Thyroid gland (tissue), 4 donors: ENCODE measurements at places on chromosomes 12 and 14.
A peak's percentile ranks its signal among the peaks of the same experiment; 100 is the strongest.

- no peak for DNase-seq
These were observed 1638.1 kb upstream of the SEL1L start for GRCh38 chr14:83171761-83172160.

GRCh38 chr12:88362439-88362838 is 217.8 kb downstream of the KITLG start:
- DNase-seq, result no peak

GRCh38 chr14:69275331-69275730 is 15.4 kb downstream of the GALNT16 start:
- no peak for DNase-seq

- no peak for DNase-seq
These were observed 92.6 kb downstream of the ITPR2 start for GRCh38 chr12:26740348-26740747.

- DNase-seq, result no peak
These were observed 26.1 kb downstream of the PTHLH start for GRCh38 chr12:27946421-27946820.

DNA sequence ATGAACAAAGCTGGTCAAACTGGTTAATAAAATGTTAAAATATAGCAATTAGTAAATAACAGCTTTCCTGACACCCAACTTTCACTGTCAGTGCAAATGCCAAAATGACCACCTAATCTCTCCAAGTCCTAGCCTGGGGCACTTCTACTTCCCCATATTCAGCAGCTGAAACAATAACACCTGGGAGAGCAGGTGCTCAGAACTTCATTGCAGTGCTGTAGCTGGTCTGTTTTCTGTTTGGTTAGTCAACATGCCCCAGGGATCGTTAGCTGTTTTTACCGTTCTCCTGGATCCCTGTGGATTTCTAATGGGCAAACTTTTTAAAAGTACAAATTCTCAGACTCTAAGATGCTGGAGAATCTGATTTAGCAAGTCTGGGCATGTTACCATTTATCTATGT is 759.7 kb downstream of the GALC start:
- DNase-seq, result no peak

DNA sequence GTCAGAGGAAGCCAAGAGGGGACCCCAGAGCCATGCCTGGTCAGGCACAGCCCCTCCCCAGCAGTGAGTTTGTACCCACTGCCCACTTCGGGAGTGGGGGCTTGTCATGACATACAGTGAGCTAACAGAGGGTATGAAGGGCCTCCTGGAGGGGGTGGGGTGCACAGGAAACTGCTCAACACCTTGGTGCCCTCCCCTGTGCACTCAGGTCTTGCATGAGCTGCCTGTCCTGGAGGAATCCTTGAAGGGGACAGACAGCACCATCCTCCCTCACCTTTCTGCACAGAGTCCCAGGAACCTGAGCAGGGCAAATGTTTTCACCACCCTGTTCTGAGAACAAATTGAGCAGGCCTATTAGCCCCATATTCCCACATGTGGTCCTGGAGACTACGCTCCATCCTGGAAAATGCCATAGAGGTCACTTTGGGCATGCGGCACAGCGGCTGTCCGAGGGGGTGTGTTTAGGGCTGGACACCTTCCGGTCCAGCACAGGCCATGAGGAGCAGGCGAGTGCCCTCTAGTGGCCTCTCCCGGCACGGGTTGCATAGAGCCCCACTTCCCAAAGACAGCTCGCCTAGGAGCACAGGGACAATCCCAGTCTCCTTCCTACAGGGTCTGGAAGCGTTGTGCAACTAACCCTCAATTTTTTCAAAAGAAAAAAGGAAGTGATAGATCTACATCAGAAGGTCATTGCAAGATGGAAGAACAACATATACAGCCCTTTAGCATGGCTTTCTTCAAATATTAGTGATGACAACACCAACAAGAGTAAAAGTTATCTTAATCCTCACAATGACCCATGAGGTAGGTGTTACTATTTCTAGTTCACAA is 31.9 kb upstream of the ZFP36L1 start:
- DNase-seq, result peak; percentile 90

DNA sequence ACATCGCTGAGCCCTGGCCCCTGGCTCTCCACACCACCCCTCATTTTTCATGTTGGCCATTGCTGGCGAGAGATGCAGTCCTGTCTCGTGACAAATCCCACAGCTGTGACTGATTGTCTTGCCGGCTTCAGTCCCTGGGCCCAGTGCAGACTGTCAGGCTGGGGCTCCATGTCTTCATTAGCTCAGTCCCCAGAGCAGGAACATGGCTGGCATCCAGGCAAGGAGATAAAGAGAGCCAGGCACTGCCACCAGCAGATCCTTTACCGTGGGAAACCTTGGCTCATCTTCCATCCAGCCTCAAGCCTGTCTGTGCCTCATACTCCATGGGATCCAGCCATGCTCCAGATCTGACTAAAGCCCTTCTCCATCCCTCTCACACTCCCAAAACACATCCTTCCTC is 284.7 kb upstream of the FKBP4 start:
- DNase-seq, result no peak

GRCh38 chr12:3518902-3519301 is 27.9 kb downstream of the PRMT8 start:
- DNase-seq, result no peak

DNA sequence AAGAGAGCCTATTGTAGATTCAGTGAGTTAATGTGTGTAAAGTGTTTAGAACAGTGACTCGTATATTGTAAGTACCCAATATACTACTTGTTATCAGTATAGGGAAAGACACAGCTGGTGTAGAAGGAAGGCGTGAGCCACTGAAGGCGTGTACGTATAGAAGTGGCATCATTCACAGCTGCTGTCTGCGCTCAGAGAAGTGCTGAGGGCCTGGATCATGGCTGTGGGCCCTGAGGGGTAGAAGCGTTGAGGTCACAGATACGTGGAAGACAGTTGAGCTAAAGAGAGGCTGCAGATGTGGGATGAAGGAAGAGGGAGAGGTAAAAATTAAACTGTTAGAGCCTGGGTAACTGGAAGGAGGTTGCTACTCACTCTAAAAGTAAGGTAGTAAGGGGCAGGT is 5.9 kb downstream of the C12orf75 start:
- DNase-seq, result no peak

DNA sequence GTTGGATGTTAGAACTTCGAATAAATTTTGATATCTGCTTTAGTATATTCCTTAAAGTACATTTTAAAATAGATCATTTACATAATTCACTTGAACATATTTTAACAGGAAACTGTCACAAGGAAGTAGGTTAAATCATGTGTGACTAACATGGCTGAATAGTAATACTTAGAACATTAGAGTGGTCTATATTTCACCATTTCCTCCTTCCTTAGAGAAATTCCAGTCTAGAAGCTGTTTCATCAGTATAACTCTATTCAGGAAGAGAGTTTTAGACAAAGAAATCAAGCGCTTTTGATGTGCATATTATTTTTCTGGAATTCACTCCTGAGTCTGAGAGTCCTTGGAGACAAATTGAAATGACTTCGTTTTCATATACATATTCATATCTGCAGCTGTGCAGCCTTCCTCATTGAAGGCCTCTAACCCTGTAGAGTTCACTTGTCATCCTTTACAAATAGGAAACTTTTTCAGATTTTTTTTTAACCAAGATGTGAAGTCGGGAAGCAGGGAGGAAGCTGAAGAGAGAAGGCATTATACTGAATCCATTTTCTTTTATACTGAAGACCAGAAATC is 28.4 kb downstream of the IRAK3 start:
- no peak for DNase-seq

DNA sequence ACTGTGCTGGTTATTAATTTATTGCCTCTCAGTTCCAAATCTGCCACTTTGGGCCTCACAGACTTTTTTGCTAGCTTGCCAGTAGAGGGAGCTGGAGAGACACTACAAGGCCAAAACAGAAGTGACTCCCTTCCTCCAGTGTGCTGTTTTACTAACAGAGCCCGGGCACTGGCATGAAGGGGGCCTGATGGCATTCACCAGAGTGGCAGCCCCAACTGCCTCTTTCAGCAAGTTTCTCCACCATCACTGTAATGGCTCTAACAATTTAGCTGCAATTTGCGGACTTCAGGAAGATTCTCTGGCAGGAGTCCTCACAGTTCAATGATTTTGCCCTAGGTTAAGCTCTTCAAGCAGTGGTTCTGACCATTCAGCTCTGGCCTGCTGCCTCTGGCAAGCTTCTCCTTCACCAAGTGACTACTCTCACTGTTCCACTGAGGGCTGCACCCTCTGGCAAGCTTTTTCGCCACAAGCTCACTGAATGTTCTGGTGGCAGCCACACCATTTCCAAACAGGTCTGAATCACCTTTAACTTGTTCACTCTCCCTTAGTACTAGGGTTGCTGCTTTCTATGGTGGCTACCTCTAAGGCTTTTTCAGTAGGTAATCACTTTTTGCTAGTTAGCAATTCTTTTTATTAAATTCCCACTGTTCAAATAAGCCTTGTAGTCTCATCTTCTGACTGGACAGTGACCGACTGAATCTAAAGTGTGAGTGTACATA is 104.9 kb downstream of the ZC3H14 start:
- DNase-seq, result peak; percentile 71

- DNase-seq, result no peak
These were observed 226.2 kb upstream of the LHX5 start for GRCh38 chr12:113697651-113698509.

- no peak for DNase-seq
These were observed 140.4 kb downstream of the CHST11 start for GRCh38 chr12:104596898-104597843.

DNA sequence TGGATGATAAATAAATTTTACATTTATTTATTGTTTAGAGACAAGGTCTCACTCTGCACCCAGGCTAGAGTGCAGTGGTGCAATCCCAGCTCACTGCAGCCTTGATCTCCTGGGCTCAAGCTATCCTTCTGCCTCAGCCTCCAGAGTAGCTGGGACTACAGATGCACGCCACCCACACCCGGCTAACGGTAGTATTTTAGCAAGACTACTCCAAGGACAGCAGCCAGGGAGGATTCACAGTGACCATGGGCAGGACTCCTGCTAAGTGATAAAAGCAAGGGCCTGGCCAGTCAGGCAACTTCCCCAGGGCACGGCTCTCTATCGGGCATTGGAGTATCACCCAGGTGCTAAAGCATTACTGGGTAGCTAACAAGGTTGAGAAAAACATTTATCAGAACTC is 55.4 kb downstream of the ARL6IP4 start:
- no peak for DNase-seq

- DNase-seq, result no peak
These were observed 29.9 kb upstream of the PTPRR start for GRCh38 chr12:70950451-70950850.

- no peak for DNase-seq
These were observed 33.4 kb downstream of the TXNRD1 start for GRCh38 chr12:104249017-104249416.

DNA sequence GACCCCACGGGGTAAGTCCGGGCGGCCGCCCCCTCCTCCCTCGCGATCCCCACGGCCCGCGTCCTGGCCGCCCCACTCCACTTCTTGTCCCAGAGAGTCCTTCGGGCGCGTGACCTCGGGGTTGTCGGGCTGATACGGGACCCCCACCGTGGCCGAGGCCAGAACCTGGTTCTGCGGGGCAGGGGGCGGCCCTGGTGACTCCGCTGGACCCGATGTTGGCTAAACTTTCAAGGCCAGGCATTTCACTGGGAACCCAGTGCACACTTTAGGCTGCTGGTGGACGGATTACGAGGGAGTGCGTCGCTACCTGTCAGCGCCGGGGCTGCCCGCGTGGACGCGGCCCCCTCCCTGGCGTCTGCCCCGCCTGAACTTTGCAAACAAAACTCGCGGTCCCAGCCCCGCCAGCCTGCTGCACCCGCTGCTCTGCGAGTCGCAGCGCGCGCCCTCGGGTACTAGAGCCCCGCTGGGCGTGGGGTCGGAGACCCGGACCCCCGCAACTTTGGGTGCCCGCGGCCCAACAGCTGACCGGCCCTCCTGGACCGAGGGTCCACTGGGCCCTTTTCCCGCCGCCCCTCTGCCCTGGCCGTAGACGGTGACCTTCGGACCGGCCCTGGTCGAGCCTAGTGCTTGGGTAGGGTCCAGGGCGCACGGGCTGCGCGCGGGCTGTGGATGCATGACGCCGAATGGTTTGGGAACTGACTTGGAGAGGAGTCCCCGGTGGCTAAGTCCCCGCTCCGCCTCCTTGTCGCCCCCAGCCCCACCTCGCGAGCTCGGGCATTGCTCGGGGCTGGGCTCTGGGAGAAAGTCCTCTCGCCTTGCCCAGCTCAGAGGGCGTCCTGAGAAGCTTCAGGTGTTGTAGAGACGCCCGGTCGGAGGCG is 624 bp downstream of the RIN3 start:
- DNase-seq, result no peak

GRCh38 chr14:32738206-32738871 is 200.3 kb upstream of the NPAS3 start:
- DNase-seq, result no peak

DNA sequence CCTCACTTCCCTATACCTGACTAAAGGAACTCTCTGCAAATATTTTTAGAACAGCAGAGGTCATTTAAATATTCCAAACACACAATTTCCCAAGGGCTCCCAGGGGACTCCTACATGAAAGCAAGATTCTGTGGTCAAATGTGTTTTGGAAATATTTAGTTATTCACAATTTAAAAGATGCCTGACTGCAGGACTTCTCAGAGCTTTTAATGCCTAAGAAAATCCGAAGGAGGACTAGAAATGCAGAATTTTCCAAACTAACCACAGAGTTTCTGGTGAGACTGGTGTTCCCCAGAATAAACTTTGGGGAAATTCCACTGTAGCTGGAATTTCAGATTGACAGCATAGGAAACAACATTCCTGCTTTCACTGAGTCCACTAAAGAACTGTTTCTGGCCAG is 84.8 kb upstream of the MAP1LC3B2 start:
- no peak for DNase-seq

DNA sequence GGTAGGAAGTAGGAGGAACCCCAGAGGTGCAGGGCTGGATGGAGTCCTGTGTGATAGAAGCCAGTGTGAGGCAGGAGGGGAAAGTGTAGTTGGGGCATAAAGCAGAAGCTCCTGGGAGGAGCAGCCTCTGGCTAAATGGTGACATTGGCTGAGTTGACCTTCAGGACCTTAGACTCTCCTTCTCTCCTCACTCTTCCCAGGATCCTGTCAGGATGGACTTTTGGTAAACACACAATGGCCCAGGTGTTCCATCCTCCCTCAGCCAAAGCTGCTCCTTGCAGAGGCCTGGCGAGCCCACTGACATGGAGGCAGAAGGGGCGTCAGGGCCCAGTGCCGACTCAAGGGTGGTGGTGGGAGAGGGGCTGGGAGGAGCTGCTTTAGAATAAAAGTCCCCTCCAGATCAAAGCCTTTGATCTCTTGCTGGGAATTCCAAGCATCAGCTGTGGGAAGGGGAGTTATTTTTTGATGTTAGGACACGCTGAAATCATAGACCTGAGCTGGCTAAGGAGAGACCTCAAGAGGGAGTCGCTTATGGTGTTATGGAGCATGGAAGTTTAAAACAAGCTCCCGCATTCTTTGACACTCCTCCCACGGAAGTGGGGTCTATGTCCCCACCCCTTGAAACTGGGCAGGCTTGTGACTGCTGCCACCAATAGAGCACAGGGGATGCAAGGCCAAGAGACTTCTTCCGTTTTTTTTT is 44.1 kb downstream of the SMIM41 start:
- DNase-seq, result no peak

DNA sequence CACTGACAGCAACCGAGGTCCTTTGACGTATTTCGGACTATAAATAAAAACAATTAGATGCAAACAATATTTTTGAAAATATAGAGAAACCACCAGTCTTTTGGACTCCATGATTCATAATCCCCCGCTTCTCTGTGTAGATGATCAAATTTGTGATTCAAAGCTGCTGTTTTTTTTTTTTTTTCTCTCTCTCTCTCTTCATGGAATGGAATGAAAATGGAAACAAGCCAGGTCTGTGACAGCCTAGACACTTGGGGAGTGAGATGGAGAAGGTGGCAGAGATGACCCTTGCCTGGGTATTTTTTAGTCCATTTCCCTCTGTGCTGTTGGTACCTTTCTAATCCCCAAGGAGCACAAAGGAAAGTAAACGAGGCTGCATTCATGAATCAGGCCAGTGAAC is 248.5 kb downstream of the GLT1D1 start:
- no peak for DNase-seq
